ENCODE measurements at places on chromosomes 12 and 14.

DNA sequence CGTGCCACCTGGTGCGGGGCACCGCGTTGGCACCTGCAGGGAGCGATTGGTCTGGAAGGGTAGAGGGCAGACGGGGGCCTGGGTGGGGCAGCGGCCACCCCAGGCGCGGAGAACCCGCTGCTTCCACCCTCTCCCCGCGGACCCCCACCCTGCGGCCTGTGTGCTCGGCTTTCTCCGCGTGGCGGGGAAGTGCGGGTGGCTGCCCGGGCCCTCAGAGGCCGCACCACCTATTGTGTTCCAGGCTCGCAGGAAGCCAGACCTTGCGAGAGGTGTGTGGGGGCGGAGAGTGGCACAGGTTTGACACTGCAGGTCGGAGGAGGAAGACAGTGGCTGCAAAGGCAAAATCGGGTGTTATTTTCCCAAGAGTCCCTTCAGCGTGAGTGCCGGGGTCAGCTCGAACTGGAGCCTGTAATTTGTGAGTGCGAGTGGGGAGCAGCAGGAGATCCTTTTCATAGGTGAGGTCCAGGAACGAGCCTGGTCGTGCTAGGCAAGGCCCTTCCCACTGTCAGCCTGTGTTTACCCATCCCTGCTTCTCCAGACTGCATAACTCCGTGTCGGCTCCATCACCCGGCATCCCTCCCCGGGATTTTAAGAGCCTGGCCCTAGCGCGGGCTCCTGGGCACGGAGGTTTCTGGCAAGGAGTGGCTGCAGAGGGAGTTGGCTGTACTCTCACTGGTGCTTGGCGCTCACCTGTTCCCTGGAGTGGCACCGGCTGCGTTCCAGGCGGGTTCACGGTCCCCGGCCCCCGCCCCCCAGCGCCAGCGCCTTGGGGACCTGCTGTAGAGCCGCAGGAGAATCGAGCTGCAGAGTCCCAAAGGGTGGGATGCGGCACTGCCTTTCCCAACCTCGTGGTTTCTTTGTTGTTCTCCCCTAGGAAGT, 935 bp downstream of the TBC1D30 start:
- no peak for DNase-seq

DNA sequence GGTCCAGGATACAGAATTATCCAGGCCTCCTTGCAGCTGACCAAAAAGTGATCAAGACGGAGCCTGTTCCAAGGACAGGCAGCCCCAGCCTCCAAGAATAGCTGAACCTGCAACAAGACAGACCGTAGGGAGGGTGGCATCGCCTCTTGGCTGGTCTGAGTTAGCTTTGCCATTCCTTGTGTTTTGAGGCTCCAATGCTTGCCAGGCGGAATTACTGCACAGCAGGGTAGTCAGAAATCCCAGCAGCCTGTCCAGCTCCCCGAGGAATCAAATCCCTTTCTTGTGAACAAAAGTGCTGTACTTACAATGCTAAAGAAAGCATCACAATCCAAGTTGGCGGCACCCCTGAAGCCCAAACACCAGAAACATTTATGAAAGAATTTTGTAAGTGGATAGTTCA, 246.9 kb downstream of the TMEM132C start:
- no peak for DNase-seq

GRCh38 chr12:77070800-77071449, 5.6 kb upstream of the E2F7 start:
- no peak for DNase-seq

DNA sequence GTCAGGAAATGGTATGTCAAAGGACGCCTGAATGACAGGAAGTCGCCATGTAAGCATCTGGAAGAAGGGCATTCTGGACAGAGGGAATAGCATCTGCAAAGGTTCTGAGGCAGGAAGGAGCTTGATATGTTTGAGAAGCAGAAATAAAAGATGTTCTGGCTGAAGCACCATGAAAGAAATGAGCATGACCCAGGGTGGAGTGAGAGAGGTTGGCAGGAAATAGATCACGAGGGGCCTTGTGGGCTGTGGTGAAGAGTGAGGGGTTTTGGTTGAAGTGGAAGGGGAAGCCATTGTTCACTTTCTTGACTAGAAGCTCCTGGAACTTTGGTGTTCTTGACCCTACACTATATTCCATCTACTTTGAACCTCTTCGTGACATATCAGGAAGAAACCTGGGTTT, 99.4 kb upstream of the PARP11 start:
- DNase-seq = no peak

DNA sequence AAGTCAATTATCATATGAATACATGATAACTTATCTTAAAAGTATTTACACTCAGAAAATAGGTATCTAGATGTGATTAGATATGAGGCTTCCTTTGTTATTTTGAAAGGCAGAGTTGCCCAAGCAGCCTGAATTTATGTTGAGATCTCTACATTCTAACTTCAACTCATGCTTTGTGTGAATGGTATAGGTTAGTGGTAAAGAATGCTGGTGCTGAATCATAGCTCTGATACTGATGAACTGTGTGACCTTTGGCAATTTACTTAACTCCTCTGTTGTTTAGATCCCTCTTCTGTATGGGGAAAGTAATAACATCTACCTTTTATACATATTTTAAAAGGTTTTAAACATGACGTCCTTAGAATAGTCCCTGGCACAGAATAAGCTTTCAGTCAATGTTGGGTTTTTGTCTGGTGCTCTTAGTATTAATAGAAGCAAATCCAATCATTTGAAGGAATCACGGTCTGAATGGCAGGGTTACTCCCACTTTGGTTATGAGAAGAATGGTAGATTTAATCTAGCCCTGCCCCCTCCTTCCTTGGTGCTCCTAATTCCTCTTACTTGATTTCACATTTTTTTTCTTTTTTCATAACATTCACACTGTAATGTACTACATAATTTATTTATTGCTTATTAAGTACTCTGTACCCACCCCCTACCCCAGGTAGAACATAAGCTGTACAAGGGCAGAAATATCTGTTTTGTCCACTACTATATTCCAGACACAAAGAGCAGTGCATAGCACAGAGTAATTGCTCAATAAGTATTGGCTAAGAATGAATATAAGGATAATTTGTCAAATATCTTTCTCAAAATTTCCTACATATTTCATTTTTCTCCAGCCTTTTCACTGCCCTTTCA, 203.3 kb upstream of the KRR1 start:
- DNase-seq = no peak

DNA sequence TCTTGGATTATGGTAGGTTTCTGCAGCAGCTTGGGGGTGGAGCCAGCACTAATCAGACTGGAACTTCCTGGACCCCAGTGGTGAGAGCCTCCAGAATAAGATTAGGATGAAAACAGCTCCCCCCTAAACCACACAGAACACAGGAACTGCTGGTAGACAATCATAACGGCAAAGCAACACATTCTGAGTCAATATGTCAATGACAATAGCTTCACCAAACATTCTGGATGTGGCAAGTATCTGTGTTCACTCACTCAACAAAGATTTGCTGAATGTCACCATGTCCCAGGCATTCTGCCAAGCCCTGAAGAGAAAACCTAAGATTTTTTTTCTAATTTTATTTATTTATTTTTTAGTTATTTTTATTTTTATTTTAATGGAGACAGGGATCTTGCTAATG, 65.2 kb downstream of the LRRC74A start:
- DNase-seq = no peak

DNA sequence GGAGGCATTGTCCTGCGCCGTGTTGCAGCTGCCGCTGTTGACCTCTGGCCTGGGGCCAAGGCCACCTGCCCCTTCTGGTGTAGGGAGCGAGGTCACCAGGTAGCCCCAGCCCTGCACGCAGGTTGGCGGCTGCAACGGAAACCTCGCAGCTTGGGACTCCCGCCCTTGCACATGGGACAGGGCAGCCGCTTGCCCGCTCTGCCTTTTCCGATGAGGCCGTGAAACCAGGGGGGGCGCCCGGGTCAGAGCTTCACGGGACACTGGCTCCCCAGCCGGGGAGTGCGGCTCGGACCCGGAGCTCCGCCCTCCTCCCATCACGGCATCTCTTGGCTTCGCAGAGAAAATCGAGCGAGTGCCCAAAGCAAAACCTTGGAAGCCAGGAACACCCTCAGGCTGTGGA, 25.4 kb downstream of the DNAH10 start:
- no peak for DNase-seq

Data from Right ventricle myocardium superior (tissue), 1 donor.